ENCODE measurements at places on chromosomes 13 and 19.

DNA sequence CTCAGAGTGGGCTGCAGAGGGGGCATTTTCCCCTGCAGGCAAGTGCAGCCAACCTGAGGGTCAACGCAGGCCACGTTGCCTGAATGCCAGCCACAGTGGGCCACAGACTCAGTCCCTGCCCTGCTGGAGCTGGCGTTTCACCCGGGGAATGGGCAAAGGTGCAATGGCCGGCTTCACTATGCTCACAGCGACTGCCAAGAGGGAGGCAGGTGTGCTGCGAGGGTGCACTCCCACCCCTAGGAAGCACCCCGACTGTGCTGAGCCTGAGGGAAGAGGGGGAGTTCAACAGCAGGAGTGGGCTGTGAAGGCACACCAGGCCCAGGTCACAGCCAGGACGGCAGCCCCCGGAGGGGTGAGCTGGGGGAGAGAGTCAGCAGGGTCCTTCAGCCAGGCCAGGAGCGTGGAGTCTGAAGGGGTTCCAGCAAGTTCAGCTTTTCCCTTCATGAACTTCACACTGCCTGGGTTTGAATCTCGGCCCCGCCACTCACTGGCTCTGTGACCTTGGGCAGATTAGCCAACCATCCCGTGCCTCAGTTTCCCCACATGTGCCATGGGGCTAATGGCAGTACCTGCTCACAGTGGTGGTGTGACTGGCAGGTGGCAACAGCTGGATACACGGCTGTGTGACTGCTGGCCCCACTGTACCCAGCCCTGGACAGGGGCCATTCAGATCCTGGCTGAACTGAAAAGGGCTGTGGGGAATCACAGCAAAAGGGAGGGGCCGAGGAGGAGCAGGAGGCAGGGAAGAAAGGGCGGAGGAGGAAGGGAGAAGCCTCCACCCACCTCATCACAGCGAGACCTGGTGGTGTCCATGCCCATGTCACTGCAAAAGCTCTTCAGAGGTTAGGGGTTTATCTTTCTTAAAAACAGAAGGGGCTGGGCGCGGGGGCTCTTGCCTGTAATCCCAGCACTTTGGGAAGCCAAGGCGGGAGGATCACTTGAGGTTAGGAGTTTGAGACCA lies 7.6 kb downstream of the TRAPPC6A start:
- no peak for DNase-seq

DNA sequence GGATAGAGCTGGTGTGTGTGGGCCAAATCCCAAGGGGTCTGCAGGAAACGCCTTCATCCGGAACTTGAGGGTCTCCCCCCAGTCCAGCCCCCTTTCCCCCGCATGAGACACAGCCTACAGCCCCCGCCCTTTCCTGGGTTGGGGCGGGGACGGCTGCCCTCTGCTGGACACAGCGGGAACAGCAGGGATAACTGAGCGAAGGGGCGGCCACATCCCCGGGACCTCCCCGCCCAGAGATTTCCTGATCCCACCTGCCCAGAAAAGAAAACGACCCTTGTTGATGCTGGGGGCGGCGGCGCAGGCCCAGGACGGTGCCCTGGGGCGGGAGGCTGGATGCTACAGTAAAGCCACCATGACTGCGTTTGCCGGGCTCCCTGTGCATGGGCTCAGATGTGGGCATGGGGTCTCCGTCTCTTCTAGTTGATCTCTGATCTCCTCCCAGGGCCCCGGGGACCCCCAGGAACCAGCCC lies 14.2 kb downstream of the ONECUT3 start:
- DNase-seq, result no peak

DNA sequence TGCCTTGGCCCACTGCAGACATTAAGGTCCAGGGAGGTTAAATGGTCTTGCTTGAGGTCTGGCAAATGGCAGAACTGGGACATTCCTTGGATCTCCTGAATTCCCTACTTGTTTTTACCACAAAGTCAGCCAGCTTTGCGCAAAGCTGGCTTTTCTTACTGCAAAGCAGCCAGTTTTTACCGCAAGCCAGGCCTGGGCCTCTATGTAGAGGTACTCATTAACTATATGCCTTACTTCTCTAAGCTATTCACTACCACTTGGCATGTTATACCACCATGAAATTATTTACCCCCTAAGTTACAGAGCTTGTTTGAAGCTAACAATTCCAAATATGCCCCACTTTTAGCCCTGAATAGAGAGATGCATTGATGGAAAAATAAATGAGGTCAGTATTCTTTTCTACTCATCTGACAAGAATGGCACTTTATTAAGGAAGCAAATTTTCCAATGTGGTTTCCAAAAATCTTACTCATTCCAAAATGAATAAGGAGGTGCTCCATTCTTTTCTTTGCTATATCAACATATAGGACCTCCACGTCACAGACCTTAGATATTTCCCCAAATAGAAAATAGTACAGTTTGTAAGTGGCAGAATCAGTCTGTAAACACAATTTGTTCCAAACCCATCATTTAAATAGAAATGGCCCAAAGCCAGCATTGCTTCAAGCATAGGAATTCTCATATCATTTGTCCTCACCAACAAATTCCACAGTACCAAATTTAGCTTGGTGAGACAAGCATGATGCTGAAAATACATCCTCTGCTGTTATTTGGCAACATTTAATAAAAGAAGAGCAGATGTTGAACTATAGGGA lies 143.9 kb upstream of the TSC22D1 start:
- DNase-seq, result no peak

- no peak for DNase-seq
Observed at GRCh38 chr19:23946569-23946968, 31.9 kb downstream of the ZNF726 start.

GRCh38 chr13:78586706-78587105 lies 16.6 kb downstream of the POU4F1 start:
- DNase-seq, result no peak

DNA sequence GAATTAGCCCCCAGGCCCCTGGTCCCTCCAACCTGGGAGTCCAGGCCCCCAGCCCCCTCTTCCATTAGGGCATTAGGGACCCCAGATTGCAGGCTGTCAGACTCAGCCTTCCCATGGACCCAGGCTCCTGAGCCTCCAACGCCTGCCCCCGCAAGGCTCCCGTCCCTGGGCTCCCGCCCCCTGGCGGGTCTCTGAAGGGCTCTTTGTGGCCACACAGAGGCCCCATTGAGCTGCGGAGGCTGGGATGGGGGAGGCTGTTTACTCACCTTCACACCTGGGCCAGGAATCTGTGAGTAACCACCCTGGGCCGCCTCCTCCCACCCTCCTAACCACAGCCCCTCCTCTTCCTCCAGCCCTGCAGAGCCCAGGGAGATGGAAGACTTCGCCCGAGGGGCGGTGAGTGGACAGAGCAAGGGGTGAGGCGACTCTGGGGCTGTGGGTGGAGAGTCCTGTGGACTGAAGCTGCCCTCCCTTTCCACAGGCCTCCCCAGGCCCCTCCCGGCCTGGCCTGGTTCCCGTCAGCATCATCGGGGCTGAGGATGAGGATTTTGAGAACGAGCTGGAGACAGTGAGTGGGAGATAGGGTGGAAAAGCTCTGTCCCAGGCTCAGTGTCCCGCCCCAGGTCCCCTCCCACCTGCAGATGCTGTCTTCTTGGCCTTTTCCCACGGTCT lies 4.9 kb downstream of the ARHGEF1 start:
- DNase-seq, result peak; percentile 98

GRCh38 chr19:2021453-2022140 lies 6.1 kb upstream of the BTBD2 start:
- DNase-seq, result no peak

Measured in SW480 (cell line).